ENCODE measurements at places on chromosomes 2 and 18. TPM values are rescaled to one million over a fixed set of nuclear protein-coding genes. Genes with fewer than 3 reads are reported as not detected.

The DUSP2 gene
- total RNA-seq = 319 TPM

GRCh38 chr2:69260666-69261065 is 126.4 kb downstream of the GFPT1 start:
- DNase-seq = no peak

The TMEM37 gene
- total RNA-seq = not detected

The SF3B6 gene
- total RNA-seq = 48.8 TPM

- no peak overlapping the region for H3K27ac ChIP-seq
- peaks cover 2% of the 10 kb centered on the region for H3K4me1 ChIP-seq
- DNase-seq = no peak
- peaks cover 22% of the 10 kb centered on the region for H3K27me3 ChIP-seq
- peaks cover 2% of the 10 kb centered on the region for H3K36me3 ChIP-seq
- no peak overlapping the region for H3K4me3 ChIP-seq
Measured at GRCh38 chr2:41994233-41994637, 53.6 kb upstream of the PKDCC start.

DNA sequence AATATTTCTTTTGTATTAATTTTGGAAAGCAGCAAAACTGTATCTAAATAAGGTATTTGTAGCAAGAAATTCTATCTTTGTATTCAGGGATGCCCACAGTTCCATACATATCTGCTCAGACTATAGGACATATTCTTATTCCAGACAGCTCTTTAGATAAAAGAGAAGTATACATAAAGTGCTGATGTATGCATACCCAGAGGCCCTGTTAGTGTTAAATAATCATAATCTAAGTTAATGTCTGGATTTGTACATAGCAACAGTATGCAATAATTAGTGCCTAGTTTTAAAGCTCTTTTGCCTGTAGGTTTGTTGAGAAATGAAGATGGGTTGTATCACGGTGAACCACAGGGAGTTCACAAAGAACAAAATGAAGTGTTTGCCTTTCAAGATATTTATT is 428.0 kb upstream of the RGPD4 start:
- H3K4me3 ChIP-seq = no peak overlapping the region
- H3K27ac ChIP-seq = no peak overlapping the region
- no peaks in the 10 kb centered on the region for H3K27me3 ChIP-seq

GRCh38 chr2:189506514-189506976 is 65.3 kb downstream of the WDR75 start:
- DNase-seq = no peak
- no peaks in the 10 kb centered on the region for H3K27me3 ChIP-seq
- H3K4me1 ChIP-seq = peaks cover 10% of the 10 kb centered on the region

The EFR3B gene
- not detected for total RNA-seq

Measured in T-helper 17 cell (primary cell).